Adrenal gland (tissue), 19 donors: ENCODE measurements at places on chromosomes 13 and 19.
A peak's percentile ranks its signal among the peaks of the same experiment; 100 is the strongest.

DNA sequence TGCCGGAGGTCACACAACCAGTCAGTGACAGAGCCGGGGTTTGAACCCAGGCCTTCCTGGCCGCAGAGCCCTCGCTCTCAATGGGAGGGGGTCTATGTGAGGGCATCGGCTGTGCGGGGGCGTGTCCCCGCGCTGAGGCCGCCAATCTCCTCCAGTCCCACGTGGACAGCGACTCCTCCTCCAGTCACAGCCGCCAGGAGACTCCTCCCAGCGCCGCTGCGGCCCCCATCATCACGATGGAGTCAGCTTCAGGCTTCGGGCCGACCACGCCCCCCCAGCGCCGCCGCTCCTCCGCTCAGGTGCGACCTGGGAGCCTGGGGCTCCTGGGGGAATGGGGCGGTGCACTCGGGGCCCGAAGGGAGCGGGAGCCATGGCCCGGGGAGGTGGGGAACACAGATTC is 6.0 kb downstream of the SPRED3 start:
- no peak for DNase-seq

DNA sequence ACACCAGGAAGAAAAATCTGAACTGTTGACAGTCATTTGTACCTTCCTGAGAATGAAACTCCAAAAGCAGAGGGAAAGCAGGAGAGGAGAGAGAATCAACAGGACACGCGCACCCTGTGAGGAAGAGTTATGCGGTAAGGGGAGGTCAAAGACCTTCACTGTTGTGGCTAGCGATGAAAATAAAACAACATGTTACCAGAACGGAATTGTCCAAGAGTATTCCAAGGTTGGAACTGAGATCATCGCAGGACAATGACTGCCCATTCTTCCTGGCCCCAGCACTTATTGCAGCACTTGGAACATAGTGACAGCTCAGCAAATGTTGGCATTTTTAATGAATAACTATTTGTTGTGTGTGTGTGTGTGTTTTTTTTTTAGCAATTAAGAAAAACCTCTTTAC is 176.0 kb upstream of the TSC22D1 start:
- no peak overlapping the region for H3K27ac ChIP-seq
- H3K36me3 ChIP-seq: no peaks in the 10 kb centered on the region
- peak; percentile 53 for DNase-seq
- H3K4me3 ChIP-seq: no peak overlapping the region
- no peaks in the 10 kb centered on the region for H3K27me3 ChIP-seq
- peaks cover 18% of the 10 kb centered on the region for H3K4me1 ChIP-seq

DNA sequence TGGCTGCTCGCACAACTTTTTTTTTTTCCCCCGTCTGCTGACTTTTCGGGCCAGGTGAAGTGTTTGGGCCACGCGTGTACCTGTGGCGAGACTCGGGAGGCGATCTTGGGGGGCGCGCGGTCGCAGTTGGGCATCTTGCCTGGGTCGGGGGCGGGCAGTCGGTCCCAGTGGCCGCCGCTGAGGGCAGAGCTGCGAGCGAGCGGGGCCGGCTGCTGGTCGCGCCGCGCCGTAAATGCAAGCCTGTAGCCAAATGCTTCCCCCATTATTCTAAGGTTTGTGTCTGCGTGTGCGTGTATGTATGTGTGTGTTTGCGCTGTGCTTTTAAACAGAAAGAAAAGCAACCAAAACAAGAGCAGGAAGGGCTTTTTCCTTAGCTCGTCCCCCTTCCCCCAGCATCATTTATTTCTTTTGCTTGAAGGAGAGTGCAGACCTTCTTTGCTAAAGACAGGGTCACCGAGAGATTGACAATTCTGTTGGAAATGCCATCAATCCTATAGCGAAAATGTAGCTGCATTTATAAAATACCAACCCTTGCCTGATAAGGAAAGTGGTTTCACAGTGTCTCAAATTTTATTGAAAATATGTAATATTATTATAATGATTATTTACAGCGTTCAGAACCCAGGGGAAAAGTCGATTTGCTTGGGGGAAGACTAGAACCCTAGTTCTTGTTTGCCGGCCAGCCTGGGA is 143.2 kb upstream of the ZNF536 start:
- H3K36me3 ChIP-seq: no peaks in the 10 kb centered on the region
- peak overlapping the region; percentile 35 for H3K4me3 ChIP-seq
- H3K27me3 ChIP-seq: no peaks in the 10 kb centered on the region
- H3K4me1 ChIP-seq: peaks cover 24% of the 10 kb centered on the region
- H3K27ac ChIP-seq: no peak overlapping the region
- no peak for DNase-seq

DNA sequence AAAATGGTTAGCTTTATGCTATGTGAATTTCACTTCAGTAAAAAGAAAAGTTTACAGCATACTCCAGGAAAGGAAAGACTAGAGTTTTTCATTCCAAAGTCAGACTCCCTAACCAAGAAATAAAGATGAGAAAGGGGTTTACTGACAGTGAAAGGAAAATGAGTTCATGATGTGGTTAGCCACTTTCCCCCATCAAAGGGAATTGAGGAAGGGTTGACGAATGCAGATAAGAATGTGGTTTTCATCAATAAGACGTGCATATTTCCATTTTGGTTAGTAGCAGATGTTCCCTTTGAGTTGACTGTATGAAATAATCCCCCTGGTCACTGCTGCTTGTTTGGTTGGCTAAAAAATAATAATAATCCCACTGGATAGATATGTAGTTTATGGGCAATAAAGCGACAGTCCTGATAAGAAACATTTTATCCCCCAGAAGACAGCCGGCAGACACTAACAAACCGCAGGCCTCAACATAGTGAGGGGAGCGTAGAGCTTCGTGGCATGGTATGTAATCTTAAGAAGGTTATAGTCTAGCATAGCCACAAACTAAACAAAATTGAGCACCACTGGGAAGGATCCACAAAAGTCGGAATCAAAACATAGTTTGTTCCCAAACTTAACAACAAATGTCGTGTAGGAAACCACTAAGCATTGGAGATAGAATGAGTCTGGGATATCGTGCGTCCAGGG is 114.8 kb downstream of the COL4A2 start:
- no peaks in the 10 kb centered on the region for H3K36me3 ChIP-seq
- no peaks in the 10 kb centered on the region for H3K27me3 ChIP-seq
- peaks cover 14% of the 10 kb centered on the region for H3K4me1 ChIP-seq
- no peak for DNase-seq
- H3K27ac ChIP-seq: no peak overlapping the region

DNA sequence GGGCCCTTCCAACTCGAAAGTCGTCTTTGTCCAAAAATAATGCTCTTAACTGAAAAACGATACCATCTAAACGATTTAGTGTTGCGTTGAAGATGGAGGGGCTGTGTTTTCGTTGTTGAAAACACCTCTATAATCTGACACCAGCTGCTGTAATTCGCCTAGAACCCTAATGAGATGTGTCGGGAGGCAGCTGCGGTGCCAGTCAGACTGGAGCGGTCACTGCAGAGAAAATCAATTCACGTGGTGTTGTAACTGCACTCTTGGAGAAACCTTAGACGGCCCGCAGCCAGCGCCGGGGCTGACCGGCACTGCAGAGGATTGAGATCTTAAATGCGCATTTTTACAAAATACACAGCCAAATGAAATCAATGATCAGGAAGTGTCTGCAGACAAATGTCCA is 339.1 kb downstream of the ZNF536 start:
- no peak for DNase-seq
- H3K27ac ChIP-seq: no peak overlapping the region
- no peaks in the 10 kb centered on the region for H3K4me1 ChIP-seq
- H3K27me3 ChIP-seq: no peaks in the 10 kb centered on the region

DNA sequence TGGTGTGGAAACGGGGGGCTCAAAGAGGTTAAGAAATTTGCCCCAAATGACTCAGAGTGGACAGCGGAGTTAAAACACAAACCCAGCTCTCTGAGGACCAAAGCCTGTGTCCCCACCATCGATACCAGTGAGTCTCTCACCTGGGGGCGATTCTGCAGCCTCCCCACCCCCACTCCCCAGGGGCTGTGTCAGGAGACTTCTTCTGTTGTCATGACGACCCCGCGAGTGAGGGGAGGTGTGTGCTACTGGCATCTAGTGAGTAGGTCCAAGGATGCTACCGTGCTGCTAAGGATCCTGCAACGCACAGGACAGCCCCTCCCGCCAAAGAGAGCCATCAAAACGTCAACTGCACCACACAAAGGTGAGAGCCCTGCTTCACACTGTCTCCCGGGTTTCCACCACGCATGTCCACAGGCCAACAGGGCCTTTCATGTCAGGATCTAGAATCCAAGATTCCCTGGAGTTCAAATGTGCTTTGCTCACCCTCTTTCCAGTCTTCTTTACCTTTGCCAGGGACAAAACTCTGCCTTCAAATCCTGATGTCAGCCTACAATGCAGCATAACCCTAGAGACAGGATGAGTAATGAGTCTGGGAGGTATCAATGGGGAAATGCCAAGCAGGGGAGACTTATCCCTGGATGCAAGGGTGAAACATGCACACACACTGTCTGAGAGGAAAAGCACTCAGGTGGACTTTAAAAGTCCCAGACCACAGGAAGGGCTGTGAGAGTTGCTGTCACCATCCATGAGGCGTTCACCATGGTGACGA is 3.9 kb downstream of the RANBP3 start:
- H3K4me1 ChIP-seq: peaks cover 69% of the 10 kb centered on the region
- H3K27me3 ChIP-seq: no peaks in the 10 kb centered on the region
- H3K27ac ChIP-seq: no peak overlapping the region
- no peak overlapping the region for H3K4me3 ChIP-seq

- no peak overlapping the region for H3K4me3 ChIP-seq
- no peaks in the 10 kb centered on the region for H3K36me3 ChIP-seq
- DNase-seq: no peak
- no peak overlapping the region for H3K27ac ChIP-seq
These were observed 18.3 kb upstream of the KLF5 start for GRCh38 chr13:73040484-73040883.

- H3K4me1 ChIP-seq: no peaks in the 10 kb centered on the region
- H3K27ac ChIP-seq: no peak overlapping the region
- H3K4me3 ChIP-seq: no peak overlapping the region
- H3K36me3 ChIP-seq: no peaks in the 10 kb centered on the region
These were observed 239.5 kb downstream of the EFNB2 start for GRCh38 chr13:106295971-106296370.
